A549 treated with Mapracorat at 1 μM for 4 hours (cell line): ENCODE measurements at places on chromosomes 5 and 9. TPM values are rescaled to one million over a fixed set of nuclear protein-coding genes. Genes with fewer than 3 reads are reported as not detected.

Gene DPH7
- 25.3 to 30.5 TPM (median 29.3 TPM) in 5 replicates for total RNA-seq

Gene ITGA2
- 10.4 to 15.2 TPM (median 13.6 TPM) in 5 replicates for total RNA-seq

Gene LURAP1L
- total RNA-seq, result 20.8 to 29.7 TPM (median 27.5 TPM) in 5 replicates

Gene MPDZ
- 10.0 to 12.5 TPM (median 12.2 TPM) in 5 replicates for total RNA-seq

Gene ZNF366
- total RNA-seq, result not detected in 5 replicates

Gene ZNF300
- total RNA-seq, result 2.3 to 2.8 TPM (median 2.3 TPM) in 5 replicates

Gene PCDHGB5
- 1.6 to 2.6 TPM (median 2.2 TPM) in 5 replicates for total RNA-seq

Gene PCDH1
- 2.2 to 3.8 TPM (median 3.0 TPM) in 5 replicates for total RNA-seq

Gene HMGCS1
- 52.0 to 66.5 TPM (median 56.2 TPM) in 5 replicates for total RNA-seq

Gene C6
- not detected in 5 replicates for total RNA-seq

Gene OR1J2
- not detected in 5 replicates for total RNA-seq

Gene ANKRD18A
- total RNA-seq, result 8.0 to 14.8 TPM (median 13.1 TPM) in 5 replicates

Gene PCDHB10
- not detected in 5 replicates for total RNA-seq

Gene TMEM215
- total RNA-seq, result 0.04 TPM in 1 of 5 replicates, not detected in the others

Gene KIF4B
- 0.02 TPM in 1 of 5 replicates, not detected in the others for total RNA-seq

Gene CATSPER3
- total RNA-seq, result 0.22 to 0.41 TPM (median 0.37 TPM) in 5 replicates

Gene BTNL3
- not detected in 5 replicates for total RNA-seq

Gene OTULINL
- 14.1 to 20.7 TPM (median 18.5 TPM) in 5 replicates for total RNA-seq

Gene C8G
- 0.42 to 3.2 TPM (median 0.76 TPM) in 5 replicates for total RNA-seq
